ENCODE measurements at places on chromosomes 1 and 21.

DNA sequence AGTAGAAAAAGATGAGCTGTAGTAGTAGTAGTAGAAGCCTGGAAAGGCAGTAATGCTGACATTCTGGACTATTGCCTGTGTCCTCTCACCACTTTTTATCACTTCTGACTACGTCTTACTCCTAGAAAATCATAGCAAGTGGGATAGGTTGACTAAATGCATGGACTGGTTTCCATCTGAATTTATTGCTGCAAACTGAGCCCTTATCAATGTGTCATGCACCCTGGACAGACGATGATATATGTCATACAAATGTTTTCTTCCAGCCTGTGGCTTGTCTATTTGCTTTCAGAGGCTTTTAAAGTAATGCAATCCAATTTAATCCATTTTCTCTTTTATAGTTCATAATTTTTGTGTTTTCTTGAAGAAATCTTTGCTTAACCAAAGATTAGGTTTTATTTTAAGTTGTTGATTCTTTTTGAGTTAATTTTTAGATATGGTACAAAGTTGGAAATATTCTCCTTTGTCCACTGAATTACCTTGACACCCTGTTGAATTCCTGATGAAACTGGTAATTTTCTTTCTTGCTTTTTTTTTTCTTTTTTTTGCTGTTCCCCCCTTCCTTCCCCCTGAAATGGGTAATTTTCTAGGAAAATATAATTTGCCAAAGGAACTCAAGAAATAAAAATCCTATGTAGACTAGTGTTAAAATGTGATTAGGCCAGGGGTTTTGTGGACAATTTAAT lies 47.1 kb downstream of the PHACTR4 start:
- DNase-seq: no peak

GRCh38 chr1:236864996-236865817 lies 70.1 kb downstream of the MTR start:
- DNase-seq: no peak

GRCh38 chr1:199995096-199995685 lies 32.3 kb upstream of the NR5A2 start:
- no peak for DNase-seq

DNA sequence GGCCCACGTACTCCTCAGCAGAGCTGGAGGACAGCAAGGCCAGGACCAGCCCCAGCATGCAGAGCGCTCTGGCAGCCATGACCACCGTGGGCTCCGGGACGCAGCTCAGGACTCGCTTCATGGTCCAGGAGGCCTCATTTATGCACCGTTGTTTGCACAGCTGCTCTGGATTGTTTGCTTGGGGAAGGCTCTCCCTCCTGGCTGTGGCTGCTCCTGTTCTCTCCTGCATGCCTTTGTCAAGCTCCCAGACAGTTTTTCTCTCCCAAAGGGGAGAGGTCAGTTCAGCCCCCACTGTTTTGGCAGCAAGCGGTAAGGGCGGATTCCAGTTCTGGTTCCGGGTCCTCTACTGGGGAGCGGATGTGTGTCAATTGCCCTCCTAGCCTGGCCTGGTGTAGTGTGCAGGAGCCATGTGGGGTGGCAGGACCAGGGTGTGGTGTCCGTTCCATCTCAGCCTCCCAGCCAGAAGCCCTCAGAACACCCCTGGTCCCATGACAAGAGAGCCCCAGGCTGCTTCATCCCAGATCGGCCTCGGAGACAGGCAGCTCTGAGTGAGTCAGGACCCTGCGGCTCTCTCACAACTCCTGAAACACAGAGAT lies at the start of gene TFF3:
Gene TFF3 (minus strand): TSS at position 114 of the 596 bp plus-strand sequence. CDS start 35 bp downstream, at position 79.
- DNase-seq: no peak

GRCh38 chr1:112429749-112430148 lies 33.7 kb downstream of the CTTNBP2NL start:
- DNase-seq: no peak

DNA sequence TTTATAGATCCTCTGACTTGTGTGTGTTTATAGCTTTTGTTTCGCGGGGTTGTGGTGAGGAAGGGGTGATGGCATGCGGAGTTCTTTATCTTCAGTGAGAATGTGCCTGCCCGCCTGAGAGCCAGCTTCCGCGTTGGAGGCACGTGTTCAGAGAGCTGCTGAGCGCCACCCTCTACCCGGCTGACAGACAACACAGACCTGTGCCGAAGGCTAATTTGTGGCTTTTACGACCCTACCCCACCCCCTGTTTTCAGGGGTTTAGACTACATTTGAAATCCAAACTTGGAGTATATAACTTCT lies 14.4 kb upstream of the CD101 start:
- no peak for DNase-seq

GRCh38 chr1:3125546-3126368 lies 56.8 kb downstream of the PRDM16 start:
- no peak for DNase-seq

DNA sequence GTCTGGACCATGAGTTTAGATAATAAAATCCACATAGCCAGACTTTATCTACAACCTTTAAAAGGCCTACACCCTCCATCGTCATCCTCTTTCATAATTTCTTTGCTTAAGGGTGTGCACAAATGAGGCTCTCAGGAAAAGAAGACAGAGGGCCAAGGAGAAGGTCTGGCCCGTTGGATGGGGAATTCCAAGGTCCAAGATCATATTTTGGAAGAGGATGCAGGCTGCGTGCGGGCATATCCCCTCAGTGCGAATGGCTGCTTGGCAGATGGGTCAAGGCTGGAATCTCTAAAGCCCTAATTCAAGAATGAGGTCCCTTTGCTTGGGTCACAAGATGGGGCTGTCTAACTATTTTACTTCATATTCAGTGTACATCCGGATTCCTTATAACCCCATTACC lies 782.2 kb upstream of the NCAM2 start:
- DNase-seq: no peak

- DNase-seq: peak; percentile 99
Measured at GRCh38 chr1:85611856-85612255, 31.3 kb downstream of the CCN1 start.

DNA sequence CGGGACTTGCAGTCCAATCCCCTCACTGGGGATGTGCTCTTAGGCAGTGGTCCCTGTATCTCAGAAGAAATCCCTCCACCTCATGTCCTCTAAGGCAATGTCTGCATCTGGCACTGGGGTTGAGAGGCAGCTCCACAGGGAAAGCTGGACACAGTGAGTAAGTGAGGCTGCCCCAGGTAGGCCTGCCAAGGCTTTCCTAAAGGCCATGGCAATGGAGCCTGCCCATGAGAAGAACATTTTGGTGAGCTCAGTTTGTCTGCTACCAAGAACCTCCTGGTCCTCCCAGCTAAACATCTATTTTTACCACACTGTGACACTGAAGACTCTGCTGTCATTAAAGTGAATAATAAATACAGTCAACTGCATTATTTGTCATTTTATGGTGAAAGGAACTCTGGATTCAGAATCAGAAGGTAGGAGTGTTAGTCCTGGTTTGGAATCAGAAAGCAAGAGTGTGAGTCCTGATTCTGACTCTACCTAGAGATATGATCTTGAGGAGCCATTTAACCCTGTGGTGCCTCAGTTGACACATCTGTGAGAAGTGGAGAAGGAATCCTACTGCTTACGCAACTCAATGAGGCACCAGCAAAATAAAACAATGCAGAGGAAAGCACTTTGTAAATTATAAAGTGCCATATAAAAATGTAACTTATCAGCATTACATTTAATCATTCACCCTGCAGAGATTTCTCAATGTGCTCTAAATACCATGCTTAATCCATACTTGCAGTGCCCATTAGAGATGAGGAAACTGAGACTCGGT lies 41.0 kb downstream of the TBX15 start:
- no peak for DNase-seq

- DNase-seq: no peak
Measured at GRCh38 chr1:2575801-2576663, 10.5 kb upstream of the PRXL2B start.

- DNase-seq: no peak
Measured at GRCh38 chr1:214552174-214552608, 789 bp upstream of the PTPN14 start.

DNA sequence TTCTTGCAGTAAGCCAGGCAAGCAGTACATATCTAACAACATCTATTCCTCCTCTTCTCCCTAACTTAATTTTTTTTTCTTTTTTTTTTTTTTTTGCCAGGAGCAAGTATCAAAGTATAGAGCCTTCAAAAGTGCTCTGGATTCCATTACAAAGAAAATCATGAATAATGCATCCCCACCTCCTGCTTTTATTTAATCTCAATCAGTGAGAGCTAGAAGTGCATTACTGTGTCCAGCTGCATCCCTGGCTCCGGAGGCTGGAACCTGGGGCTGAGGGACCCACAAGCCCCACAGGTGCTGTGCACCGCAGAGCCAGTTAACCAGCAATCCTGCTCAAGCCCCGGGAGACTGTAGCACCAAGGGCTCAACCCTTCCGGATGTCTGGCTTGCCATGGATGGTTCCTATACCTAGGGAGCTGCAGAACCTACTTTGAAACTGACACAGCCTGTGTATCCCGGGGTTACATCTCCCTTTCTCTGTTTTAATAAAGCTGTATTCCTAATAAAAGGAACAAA lies 455.9 kb upstream of the RUNX1 start:
- no peak for DNase-seq

- no peak for DNase-seq
Measured at GRCh38 chr1:36987276-36987675, 47.0 kb downstream of the GRIK3 start.

GRCh38 chr1:98203466-98203865 lies 282.6 kb upstream of the DPYD start:
- no peak for DNase-seq

GRCh38 chr1:2966449-2967328 lies 54.6 kb upstream of the ACTRT2 start:
- DNase-seq: no peak

- no peak for DNase-seq
Measured at GRCh38 chr1:200850554-200850953, 22.2 kb upstream of the GPR25 start.

DNA sequence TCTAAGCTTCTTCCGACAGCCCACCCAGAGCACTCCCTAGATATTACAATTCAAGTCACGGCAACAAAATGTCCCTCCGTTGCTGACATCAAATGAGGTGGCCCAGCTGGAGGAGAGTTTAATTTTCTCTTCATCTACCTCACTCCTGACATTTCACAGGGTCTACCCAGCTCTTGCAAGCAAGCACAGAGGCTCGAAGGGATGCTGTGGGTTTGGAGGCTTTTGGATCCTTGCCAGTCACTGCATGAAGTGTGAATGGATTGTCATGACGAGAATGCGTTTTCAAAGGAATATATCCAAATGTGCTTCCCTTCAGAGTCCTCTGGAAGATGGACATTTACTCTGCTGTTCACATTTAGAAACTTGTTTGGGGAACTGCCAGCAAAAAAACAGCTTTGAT lies 33.5 kb downstream of the CAPN8 start:
- DNase-seq: no peak

- peak; percentile 68 for DNase-seq
Measured at GRCh38 chr1:155981266-155982088, 3.1 kb upstream of the ARHGEF2 start.

- no peak for DNase-seq
Measured at GRCh38 chr1:195195423-195196057, 1412.7 kb downstream of the KCNT2 start.

DNA sequence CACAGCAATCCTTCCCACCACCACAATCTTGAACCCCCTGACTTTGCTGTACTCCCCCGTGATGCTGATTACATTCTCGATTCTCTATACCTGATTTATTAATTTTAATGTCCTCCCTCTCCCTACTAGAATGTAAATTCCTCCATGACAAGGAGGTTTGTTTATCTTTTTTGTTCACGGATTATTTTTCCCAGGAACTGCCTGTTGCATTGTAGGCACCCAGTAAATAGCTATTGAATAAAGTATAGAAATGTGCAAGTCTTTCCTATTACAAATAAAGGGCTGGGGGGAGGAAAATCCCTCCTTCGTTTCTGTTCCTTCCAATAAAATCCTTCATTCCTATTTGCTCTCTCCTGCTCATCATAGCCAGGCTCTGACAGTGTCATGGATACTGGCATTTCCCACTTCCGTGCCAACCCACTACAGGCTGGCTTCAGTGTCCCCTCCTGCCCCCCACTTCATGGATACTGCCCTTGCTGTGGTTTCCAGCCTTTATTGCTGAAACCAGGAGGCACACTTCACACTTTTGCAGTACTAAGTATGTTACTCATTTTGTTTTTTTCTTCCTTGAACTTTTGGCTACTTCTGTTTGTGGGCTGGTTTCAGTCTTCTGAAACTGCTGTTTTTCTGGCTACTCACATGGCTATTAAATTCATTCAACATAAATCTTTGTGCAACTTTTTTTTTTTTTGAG lies 7.5 kb downstream of the KIF1B start:
- DNase-seq: no peak

- DNase-seq: no peak
Measured at GRCh38 chr1:38173157-38173831, 126.7 kb upstream of the POU3F1 start.

DNA sequence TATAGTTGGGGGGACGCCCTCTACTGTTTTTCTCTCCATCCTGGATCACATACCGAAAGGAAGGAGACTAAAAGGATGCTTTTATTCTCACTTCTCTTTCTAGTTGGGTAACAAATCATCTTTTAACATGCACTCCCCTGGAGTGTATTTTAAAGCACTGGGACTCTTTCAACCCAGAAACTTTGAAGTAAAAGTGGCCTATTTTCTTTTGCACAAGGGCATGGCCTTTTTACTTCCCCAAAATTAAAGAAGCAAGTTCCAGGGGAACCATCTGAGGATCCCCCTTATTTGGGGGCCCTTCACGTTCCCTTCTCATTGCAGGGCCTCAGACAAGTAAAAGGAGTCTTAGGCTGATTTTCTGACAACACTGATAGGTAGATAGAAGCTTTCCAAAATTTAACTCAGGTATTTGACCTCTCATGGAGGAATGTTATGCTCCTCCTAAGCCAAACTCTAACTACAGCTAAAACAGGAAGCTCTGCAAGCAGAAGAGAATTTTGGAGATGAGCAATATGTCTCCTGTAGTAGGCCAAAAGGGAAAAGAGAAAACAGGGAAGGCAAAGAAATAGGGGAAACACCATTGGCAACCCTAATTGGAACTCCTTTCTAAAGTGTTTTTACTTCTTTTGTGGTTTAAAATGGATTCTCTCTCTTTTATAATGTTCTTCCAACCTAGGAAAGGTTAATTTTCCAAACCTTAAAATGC lies 8.9 kb upstream of the CD46 start:
- DNase-seq: no peak

- DNase-seq: no peak
Measured at GRCh38 chr1:98557895-98558294, 103.6 kb upstream of the SNX7 start.

DNA sequence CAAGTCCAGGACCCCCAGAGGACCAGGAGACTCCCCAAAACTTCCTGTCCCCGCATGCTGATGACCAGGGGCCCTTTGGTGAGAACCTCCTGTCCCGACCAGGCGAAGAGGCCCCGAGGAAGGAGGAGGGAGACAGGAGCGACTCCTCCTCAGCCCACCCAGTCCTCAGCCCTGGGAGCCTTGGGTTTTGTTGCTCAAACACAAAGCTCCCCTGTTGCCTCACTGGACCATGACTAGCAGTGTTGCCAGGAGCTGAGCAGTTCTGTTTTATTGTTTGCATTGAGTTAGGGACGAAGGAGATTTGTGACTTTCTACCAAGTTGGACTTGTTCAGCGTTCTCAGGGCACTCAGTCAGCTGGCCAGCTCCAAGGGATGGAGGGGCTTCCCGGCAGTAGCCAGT lies 10.0 kb downstream of the UMODL1 start:
- no peak for DNase-seq
